ENCODE measurements at places on chromosomes 12 and 14.

DNA sequence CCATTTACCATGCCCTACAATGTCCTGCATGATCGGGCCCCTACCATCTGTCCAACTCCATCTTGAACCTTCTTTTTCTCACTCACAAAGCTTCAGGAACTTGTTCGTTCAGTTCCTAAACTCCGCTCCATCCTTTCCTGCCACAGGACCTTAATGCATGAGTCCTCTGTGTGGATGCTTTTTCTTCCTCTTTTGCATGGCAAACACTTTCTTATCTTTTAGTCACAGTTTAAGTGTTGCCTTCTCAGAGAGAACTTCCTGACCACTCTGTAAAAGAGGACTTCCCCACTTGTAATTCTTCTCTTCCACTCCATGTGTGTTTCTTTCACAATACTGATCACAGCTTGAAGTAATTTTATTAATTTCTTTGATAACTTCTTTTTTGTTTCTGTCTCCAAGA lies 54.4 kb upstream of the ETV6 start:
- DNase-seq = no peak

DNA sequence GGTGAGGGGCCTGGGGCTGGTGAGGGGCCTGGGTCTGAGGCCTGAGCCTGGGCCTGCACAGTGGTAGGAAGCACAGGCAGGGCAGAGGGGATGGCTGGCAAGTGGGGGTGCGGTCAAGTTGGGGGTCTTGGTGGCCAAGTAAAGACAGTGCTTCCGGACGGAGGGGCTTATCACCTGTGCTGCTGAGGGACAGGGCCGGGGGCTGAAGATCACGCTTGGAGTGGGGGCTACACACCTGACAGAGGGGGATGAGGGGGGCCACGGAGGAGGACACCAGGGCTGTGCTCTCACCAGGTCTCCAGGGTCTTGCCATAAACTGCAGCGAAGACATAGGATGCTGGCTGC lies 12.2 kb downstream of the TEDC1 start:
- DNase-seq = no peak

DNA sequence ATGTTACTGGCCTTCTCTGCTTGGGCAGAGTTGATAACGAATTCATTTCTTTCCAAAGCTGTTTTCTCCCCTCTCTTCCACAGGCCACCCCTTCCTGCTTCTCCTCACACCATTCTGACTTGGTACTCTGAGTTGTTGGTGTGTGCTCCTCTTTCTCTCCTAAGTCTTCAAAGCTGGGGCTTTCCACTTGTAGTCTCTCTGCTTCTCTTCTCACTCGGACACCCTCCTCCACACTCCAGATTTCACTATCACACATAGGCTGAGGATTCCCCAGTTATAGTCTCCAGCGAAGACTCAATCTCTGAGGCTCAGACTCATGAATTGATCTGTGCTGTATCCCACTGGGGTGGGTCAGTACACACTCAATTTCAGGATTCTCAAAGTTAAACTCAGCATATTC lies 201.0 kb downstream of the SSPN start:
- no peak for DNase-seq

- no peak for DNase-seq
Observed at GRCh38 chr12:105928436-105928835, 210.3 kb downstream of the NUAK1 start.

- DNase-seq = no peak
Observed at GRCh38 chr12:13268581-13268980, 72.1 kb downstream of the EMP1 start.

- DNase-seq = no peak
Observed at GRCh38 chr12:48235796-48236333, 32.8 kb upstream of the OR10AD1 start.

GRCh38 chr12:4865246-4865645 lies 44.5 kb upstream of the KCNA1 start:
- DNase-seq = no peak

GRCh38 chr12:119942386-119942785 lies 46.6 kb upstream of the BICDL1 start:
- DNase-seq = no peak

DNA sequence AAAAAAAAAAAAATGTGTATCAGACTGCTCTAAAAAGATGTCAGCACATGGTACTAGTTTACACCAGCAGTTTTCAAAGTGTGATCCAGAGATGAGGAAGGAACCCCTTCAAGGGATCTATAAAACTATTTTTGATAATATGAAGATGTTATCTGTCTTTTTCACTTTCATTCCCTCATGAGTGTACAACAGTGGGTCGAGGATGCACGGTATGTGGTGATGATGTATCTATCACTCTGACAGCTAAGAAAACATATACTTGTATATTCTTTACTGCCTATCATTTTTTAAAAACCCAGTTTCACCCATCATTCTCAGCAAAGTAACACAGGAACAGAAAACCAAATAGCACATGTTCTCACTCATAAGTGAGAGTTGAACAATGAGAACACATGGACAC lies 12.4 kb downstream of the DUSP16 start:
- no peak for DNase-seq

- DNase-seq = peak; percentile 47
Observed at GRCh38 chr14:31937730-31938346, 139.3 kb upstream of the ARHGAP5 start.

DNA sequence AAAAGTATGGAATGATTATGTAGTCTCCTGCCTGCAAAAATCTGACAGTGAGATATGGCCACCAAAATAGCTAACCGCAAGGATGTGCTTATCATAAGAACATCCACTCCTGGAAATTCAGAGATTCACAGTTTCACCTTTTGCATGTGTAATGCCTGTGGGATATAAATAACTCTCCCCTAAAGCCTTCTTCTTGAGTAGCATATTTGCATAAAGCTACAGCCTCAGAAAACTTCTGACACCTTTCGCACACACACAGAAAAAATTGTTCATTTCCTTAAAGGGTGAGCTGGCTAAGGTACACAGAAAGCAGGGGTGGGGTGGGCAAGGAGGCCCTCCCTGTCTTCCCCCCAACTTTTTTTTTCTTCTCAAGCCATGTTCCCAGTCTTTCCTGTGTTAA lies 3.1 kb upstream of the IGF1 start:
- DNase-seq = no peak

DNA sequence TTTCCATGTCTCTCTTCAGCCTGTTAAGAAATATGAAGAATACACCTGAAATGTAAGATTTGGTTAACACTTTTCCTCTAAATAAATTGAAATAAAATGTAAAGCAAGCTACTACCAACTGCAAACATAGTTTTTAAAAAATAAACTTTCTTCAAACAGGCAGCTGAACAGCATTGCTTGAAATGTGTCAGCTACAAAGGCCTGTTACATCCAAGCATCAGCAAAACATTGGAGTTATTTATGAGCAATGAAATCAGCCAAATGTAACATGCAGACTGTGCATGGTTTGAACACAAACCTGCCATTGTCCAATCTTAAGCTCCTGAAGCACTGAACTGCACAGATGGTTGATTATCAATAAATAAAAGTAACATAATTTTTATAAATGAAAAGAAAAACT lies 291.3 kb downstream of the ACSS3 start:
- no peak for DNase-seq

DNA sequence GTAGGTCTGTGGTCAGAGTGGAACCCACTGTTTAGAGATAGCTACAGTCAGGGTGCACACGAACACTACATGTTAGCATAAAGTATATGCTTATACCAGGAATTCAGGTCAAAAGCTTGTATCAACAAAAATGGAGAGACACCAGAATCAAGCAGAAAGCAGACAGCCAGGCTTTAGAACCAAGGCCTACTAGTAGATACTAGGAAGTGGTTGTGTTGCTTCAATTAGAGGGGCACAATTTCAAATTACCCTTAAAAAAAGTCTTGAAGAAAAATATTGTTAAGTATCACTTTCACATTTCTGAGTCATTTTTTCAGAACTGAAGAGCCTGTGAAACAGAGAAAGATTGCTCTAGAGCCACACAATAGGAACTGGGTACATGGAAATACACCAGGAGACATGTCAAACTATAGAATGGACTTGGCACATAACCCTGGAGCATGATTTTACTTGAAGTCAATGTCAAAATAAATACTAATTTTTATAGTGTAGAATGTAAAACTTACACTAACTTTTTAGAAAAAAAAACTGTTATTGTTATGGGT lies 41.6 kb downstream of the LRRC9 start:
- no peak for DNase-seq

DNA sequence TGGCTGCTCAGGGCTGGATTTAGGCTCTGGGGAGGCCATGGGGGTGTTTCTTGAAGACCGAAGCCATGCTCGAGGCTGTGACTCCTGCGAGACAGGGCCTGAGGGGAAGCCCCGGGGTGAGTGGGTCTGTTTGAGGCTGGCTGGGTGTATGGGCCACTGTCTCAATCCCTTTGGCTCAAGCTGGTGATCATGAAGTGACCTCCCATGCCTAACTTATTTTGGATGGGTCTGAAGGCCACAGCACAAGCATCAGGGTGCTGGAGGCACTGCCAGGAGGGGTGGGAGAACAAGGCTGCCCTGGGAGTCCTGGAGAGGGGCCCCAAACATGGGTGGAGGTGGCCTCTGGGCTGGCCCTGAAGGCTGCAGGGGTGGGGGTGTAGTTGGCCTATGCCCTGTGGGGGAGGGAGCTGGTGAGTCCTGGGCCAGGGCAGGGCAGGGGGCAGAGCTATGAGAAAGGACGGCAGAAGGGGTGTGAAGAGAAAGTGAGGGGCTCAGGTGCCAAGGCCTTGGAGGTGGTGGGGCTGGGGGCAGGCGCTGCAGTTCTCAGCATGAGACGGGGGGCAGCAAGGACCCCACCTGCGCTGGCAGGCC lies 100.9 kb downstream of the KIF26A start:
- no peak for DNase-seq

DNA sequence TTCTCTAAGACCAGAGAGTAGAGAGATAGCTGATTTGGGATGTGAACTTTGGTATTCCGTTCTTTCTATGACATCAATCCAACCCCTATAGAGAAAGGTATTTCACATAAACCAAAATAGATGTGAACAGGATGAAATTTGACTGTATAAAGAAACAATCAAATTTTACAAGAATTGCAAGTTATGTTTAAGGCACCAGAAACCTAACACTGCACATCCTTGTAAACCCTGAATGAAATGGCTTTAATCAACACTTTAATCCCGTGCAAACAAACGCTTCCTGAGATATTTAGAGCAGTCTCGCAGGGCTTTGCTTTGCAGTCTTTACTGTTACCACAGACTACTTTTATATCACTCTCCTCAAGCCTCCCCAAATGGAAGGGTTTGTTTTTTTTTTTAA lies 125.1 kb downstream of the APAF1 start:
- DNase-seq = no peak

DNA sequence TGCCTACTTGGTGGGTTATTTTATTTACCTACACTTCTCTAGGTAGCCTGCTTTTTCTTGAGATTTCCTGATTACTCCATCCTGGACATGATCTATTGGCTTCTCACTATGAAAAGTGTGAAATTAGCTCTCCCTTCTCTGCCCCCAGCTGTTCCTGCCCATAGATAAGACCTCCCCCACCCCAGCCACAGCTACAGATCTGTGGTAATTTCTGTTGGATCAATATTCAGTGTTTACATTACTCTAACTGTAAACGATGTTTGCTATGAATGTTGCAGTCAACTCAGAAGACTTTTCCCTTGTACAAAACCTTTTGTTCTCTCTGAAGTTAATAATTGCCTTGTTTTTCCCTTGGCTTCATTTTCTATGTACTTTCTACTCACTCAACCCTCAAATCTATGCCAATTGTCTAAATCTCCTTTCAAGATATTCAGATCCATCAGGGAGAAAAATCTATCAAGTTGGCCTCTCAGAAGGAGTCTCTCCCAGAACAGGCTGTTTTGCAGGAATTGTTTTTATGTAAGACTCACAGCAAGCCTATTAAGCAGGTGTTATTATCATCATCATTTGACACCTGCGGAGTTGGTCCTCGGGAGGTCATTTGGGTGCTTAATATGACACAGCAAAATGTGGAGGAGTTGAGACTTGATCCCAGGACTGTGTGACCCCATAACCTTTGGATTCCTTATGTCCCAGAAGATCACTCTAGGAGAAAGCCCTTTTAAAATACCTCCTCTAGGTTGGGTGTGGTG lies 227.4 kb downstream of the SUDS3 start:
- DNase-seq = no peak

DNA sequence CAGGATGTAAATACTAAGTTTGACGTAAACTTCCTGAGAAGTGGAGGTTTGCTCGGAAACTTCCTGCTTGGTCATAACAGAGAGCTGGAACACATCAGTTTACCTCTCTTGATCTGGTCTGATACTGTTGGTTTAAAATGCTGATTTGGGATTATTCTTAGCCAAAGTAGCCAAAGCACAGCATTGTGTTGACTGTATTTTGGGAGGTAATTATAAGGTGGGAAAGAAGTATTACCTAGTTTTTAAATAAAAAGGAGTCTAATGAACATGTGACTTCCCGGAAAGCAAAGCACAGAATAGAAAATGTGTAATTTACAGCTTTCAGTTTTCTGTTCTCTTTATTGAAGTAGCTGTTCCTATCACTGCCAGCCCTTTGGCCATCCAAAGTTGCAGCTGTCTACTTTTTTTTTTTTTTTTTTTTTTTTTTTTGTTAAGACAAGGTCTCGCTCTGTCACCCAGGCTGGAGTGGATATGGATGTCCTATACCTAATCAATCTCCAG lies 52.2 kb upstream of the SRP54 start:
- DNase-seq = no peak

DNA sequence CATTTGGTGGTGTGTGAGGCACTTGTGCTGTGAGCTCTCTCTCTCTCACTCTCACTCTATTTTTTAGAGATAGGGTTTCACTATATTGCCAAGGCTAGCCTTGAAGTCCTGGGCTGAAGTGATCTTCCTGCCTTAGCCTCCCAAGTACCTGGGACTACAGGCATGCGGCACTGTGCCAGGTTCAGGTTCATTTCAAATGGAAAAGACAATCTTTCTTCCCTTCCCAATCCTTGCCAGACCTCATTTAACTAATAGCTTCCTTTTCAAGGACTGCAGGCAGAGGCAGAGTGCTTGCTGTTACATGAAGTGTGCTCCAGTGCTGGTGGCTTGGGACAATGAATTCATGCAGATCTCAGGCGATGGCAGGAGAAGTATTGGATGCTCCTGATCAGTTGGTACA lies 73.2 kb upstream of the BICD1 start:
- no peak for DNase-seq

DNA sequence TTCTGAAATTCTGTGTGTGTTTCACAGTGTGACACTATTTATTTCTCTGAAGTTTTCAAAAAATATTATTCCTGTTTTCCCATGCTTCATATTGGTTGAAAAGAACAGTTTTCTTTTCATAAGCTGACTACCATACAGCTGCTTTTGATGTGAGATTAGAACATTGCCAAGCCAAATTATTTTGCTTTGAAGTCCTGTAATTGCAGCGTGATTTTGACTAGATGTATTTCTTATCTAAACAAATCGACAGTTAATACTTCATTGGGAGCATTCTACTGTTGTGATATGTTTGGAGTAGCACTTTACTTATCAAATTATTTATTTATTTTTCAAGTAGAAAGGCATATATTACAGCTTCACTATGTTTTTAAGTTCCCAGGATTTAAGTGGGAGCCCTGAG lies 132.0 kb downstream of the DACT1 start:
- DNase-seq = no peak

DNA sequence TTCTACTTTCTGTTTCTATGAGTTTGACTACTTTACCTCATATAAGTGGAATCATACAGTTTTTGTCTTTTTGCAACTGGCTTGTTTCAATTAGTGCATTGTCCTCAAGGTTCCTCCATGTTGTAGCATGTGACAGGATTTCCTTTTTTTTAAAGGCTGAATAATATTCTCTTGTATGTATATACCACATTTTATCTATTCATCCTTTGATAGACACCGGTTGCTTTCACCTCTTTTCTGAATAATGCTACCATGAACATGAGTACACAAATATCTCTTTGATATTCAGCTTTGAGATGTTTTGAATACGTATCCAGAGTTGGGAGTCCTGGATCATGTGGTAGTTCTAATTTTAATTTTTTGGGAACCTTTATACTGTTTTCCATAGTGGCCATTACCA lies 65.4 kb downstream of the SPATS2 start:
- DNase-seq = no peak
